ENCODE measurements at places on chromosomes 7 and 10. TPM values are rescaled to one million over a fixed set of nuclear protein-coding genes. Genes with fewer than 3 reads are reported as not detected.

Gene GRM8
- 0.10 TPM for polyA plus RNA-seq

GRCh38 chr7:30644286-30644955 lies 37.8 kb downstream of the CRHR2 start:
- peak; percentile 21 for DNase-seq

DNA sequence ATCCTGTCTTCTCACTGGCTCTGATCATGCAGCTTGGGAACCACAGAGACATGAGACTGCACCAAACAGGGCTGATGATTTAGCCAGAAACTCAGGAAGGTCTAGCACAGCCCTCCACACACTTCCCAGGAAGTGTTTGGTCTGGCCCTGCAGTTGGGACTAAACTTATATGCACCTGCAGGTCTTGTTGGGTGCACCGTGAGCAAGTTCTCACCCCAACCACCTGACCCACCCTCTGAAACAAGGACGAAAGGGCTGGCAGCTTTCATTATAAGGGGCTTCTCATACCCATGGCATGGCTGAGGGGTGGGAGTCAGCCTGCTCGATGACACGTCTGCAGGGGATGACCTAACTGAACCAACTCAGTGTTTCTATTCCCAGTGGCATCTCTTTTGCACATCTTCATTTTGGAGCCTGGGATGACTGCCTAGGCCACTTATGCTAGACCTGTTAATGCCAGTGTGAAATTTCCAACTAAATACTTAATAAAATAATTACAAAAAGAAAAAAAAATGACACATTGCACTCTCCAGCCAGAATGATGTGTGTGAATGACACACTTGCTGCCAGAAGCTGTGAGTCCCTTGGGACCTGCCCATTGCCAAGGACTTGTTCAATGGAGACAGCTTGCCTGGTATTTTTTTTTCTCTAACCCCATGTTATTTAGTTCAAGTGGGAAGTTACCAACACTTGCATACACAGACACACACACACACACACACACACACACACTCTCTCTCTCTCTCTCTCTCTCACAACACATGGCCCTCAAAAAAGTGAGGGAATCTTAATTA lies 102.6 kb downstream of the NEURL1 start:
- DNase-seq, result no peak

Gene CNTNAP2
- 3.4 TPM for polyA plus RNA-seq

DNA sequence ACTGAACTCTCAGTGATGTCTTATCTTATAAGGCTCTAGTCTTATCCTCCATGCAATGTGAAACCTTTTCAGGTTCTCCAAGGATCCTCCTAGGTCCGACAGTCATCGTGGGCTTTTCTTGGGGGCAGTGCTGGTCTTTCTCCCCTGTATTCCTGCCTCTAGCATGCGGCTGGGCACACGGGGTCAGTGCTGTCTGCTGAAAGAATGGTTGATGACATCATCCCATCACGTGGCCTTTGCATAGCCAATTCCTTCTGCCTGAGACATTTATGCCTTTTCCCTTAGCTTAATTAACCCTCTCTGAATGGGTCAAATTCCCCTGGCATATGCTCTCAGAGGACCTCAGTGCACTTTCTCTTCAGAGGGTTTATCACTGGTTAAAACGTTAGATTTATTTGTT lies 27.0 kb upstream of the KCNK18 start:
- no peak for DNase-seq

- DNase-seq, result no peak
Observed at GRCh38 chr10:85600026-85600743, 766.4 kb downstream of the GRID1 start.

Gene BLNK
- polyA plus RNA-seq, result not detected

DNA sequence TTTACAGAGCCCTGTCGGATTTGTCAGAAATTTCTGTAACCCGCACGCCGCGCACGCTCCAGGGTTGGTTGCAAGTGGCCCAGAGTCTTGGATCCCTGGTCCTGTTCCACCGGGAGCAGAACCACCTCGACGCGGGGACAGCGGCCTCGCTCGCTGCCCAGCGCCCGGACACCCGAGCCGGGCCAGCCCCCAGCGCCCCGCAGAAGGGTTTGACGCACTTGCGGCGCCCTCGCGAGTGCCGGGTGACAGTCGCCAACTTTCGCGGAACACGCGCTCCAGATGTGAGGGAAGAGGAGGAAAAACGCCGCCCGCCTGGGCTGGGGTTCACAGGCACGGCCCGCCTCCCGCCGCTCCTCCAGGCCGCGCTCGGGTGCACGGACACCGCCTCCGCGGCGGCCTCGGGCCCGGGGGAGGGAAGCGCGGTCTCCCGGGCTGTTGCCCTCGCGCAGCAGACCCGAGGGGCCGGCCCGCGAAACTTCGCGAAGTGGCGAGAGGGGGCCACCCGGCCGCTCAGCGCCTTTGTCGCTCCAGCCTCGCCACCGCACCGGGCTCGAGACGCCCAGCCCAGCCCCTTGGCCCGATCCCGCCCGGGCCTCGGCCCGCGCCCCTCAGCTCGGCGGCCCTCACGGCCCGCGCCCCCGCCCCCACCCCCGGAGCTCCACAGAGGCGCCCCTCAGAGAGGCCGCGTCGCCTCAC lies 514 bp downstream of the RNF216 start:
- DNase-seq, result peak; percentile 90

DNA sequence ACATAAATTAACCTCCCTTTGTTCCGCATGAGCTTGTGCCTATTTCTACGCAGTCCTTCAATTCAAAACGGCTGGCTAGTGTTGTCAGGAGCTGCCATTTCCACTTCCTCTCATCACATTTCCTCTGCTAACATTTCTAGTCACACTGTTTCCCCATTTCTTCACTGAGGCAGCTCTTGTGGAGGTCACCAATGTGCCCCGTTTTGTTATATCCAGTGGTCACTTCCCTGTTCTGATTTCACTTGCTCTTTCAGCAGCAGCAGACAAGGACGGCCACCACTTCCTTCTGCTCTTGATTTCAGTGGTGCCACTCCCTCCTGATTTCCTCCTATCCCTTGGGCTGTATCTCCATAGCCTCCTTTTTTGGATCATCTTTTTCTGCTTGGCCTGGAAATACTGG lies 64.8 kb upstream of the SEC61G start:
- DNase-seq, result no peak

GRCh38 chr10:104353325-104354048 lies at the start of gene CFAP58:
CFAP58 (plus strand) TSS chr10:104353833; CDS start chr10:104353898, 65 bp downstream.
- peak; percentile 89 for DNase-seq

Gene PON1
- not detected for polyA plus RNA-seq

DNA sequence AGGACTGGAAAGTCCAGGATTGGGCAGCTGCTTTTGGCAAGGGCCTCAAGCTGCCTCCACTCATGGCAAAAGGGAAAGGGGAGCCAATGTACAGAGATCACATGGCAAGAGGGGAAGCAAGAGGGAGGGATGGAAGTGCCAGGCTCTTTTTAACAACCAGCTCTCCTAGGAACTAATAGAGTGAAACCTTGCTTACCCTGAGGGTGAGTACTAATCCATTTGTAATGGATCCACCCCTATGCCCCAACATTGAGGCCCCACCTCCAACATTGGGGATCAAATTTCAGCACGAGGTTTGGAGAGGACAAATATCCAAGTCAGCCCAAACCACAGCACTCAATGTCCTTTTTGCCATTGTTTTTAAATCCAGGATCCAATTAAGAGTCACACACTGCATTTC lies 12.5 kb downstream of the HABP2 start:
- no peak for DNase-seq

Gene PRRT4
- polyA plus RNA-seq, result 3.4 TPM

DNA sequence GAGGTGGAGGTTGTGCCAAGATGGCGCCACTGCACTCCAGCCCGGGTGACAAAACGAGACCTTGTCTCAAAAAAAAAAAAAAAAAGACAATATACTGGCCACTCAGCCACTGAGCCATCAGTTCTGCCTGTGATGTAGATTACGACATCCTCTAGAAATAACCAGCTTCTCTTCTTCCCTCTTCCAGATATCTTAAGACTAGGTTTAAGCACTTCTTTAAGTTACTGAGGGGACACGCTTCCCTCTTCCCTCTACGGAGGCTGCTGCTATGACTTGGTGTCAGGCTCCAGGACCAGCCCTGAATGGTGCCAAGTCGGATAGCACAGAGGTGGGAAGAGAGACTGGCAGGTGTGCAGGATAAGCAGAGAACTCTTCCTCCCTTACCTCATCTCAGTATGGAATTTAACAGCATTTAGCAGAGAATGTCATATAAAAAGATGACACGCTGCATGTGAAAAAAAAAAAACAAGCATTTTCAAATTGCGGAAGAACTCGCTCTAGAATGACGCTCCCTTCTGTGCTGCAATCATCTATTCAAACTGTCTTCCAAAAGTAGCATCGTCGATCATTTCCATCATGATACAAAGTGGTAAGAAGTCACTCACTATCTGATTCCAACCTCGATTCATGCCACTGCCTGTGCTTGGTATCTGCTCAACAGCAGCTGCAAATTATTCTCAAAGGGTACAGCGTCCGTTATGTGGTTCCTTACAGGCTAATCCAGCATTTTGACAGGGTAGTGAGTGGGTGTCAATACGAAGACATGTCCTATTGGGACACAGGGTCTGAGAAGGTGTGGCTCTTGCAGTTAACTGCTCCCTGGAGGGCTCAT lies 13.8 kb downstream of the DAGLB start:
- no peak for DNase-seq

DNA sequence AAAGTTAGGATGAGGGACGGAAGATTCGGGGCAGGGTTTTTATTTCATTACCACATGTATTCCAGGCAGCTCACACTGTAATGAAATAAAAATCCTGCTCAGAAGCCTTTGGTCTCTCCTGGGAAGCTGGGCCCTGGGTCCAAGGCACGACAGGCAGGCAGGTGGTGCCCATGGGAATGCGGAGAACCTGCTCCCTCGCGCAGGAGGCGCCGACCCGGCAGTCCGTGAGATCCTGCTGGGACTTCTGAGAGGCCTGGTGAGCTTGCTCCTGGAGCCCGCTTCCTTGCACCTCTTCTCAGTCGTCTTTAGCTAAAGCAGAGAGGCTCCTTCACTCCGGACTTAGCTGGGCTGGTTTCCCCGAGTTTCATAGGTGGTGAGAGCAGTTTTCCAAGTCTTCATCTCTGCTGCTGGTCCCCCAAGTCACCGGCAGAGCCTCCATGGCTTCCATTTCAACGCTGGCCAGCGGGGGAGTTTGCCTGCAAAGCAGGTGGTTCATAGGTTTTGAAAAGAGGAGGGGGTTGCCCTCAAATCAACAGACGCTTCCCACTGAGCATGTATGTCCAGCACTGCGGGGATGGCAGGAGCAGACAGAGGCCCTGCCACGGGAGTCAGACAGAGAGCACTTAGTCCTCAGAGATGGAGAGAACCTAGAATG lies 24.5 kb downstream of the IL15RA start:
- DNase-seq, result no peak

Measured in SK-N-SH (cell line).